Activated naive CD8-positive, alpha-beta T cell treated with anti-CD3 and anti-CD28 coated beads, Interleukin-2, amount 10 ng/mL, durations not matched to agents 7 days and 5 days (primary cell): ENCODE measurements at places on chromosomes 13 and 19.

GRCh38 chr19:41969772-41970458 lies 10.8 kb upstream of the RABAC1 start:
- H3K4me3 ChIP-seq, result no peak overlapping the region
- DNase-seq, result no peak
- H3K27ac ChIP-seq, result no peak overlapping the region
- no peaks in the 10 kb centered on the region for H3K4me1 ChIP-seq

DNA sequence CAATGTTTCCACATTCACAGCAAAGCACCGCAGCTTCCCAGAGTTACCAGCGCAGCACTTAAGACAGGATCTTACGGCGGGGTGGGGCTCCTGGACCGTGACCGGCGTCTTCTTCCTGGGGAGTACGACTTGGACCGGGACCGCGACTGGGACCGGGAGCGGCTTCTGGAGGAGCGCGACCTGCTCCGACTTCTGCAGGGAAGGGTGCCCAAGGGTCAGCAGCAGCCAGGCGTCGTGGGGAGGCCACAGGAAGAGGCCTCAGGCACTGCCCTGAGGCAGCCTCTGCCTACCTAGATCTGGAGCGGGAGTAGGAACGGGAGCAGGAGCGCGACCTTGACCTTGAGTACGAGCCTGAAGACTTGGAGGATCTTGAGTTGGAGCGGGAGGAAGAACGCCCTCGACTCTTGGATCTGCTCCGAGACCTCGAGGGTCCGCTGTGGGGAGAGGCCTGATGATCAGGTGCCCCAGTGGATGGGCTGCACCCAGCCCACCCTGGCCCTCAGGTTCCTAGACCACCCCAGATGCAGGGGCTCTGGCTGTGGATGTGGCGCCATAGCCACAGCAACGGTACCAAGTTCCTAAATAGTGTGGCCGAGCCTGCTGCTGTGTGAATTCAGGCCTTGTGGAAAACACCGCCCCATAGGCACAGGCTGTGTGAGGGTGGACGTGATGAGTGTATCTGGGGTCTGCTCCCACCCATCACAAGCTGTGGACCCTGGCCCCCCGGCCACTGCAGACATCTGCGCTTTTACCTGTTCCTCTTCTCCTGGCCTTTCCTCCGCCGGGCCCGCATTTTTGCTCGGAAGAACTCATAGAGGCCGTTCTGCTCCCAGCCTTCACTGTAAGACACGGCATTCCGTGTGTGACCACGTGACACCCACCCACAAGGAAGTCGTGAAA lies 21.9 kb downstream of the CHERP start:
- peaks cover 19% of the 10 kb centered on the region for H3K36me3 ChIP-seq
- no peak for DNase-seq
- H3K27ac ChIP-seq, result no peak overlapping the region
- H3K27me3 ChIP-seq, result no peaks in the 10 kb centered on the region
- H3K4me3 ChIP-seq, result no peak overlapping the region

- no peak overlapping the region for H3K27ac ChIP-seq
- peaks cover 59% of the 10 kb centered on the region for H3K4me1 ChIP-seq
- H3K36me3 ChIP-seq, result peaks cover 3% of the 10 kb centered on the region
- H3K4me3 ChIP-seq, result no peak overlapping the region
- H3K27me3 ChIP-seq, result no peaks in the 10 kb centered on the region
Measured at GRCh38 chr19:5966215-5966614, 11.7 kb downstream of the RANBP3 start.

DNA sequence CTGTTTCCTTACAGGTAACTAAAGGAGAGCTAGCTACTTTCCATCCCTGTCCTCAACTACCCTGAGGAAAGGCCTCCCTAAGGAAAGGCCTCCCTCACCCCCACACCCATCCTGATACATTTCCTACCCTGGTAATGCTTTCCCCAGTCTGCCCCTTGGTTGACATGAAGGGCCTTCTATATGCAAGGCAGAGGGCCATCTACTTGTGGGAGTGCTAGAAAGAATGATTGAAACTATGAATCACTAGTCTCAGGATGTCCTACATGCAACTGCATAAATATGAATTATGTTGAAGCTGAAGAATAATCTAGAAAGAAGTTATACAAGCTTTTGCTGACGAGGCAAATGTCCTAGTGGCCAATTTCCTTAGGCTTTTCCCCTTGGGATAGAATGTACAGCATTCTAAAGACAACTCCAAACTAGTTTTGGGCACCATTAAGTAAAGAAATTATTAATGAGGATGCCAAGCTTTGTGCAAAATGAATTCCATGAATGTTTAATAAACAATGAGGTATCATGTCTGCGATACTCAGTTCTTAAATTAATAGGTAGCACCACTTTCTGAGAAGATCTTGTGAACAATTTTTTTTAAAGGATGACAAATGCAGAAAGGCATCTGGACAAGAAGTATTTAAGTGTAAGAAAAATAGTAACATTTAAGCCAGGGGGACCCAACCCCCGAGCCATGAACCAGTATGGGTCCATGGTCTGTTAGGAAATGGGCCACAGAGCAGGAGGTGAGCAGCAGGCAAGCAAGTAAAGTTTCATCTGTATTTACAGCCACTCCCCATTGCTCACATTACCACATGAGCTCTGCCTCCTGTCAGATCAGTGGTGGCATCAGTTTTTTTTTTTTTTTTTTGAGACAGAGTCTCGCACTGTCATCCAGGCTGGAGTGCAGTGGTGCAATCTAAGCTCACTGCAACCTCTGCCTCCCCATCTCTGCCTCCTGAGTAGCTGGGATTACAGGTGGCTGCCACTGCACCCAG lies 223.0 kb downstream of the LHFPL6 start:
- H3K4me3 ChIP-seq, result no peak overlapping the region
- H3K27ac ChIP-seq, result no peak overlapping the region
- H3K36me3 ChIP-seq, result no peaks in the 10 kb centered on the region
